ENCODE measurements at places on chromosomes 6 and 20.
A peak's percentile ranks its signal among the peaks of the same experiment; 100 is the strongest.

- no peak for DNase-seq
Measured at GRCh38 chr6:2958776-2959175, 12.6 kb downstream of the SERPINB6 start.

GRCh38 chr6:43426928-43427405, 374 bp upstream of the ABCC10 start:
- DNase-seq = no peak

DNA sequence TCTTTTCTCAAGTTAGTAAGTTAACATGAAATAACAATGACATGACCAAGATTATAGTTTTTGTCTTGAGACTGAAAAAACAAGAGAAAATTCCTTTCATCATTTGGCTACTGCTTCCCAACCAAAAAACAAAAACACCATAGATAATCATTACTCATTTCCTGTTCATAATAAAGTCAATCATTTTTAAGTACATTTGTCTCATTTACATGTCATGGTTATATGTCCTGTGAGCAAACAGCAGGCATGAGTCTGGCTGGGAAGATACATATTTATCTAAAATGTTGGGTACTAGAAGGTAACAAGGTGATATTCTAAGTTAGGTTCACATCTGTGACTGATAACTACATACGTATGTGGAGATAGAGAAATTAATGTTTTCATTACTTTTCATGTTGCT, 180.5 kb downstream of the ISM1 start:
- DNase-seq = no peak

DNA sequence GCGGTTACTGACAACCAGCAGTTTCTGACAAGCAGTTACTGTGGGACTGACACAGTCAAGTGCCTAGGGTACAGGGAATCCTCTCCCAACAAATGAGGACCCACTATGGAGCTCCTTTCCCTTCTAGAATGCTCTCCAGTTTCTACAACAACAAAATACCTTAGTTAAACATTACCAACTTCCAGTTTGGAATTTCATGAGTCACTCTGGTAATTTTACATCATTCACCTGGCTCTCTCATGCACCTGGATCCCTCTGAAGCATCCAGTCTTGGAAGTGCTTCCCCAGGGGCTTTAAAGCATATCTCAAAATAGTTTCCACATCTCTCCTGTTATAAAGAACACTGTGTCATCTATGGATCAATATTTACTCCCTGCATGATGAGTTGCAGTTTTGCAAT, 286.7 kb upstream of the SPTLC3 start:
- no peak for DNase-seq

GRCh38 chr6:7881765-7882500, 28.7 kb downstream of the TXNDC5 start:
- DNase-seq = no peak

DNA sequence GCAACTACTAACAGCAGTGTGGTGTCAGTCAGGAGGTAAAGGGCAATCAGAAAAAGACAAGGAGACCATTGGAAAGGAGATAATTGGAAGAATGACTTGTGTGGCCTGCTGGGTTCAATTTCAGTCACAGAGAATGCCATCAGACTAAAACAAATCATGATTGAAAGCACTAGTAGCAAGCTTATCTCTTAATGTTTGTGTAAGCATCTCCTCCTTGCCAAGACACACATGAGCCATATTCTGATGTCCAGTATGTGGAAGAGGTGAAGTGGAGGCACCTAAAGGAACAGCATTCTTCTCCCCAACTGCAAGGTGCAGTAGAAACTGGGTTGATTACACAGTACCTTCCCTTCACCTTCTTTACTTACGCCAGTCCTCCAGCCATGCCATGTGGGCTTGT, 287.5 kb downstream of the ZFAND3 start:
- DNase-seq = no peak

- DNase-seq = peak; percentile 47
Measured at GRCh38 chr20:62953839-62954703, 1.6 kb downstream of the SLC17A9 start.

DNA sequence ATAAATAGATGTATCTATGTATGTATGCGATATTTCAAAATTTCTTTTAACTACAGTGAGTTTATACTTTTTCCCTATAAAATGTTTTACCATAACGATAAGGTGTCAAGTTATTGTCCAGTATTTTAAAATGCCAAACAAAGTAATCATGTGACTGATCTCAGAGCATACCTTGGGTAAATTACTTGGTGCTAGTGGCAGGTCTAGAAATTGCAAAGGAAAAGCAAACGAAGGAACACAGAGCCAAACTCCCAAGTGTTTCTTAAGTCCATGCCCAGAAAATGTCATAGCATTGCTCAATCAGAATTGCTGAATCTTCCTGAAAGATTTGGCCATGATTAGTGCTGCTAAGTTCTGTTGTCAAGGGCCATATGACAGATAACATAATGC, 77.5 kb downstream of the CAP2 start:
- DNase-seq = peak; percentile 62

- DNase-seq = peak; percentile 92
Measured at GRCh38 chr6:16688984-16689636, 72.2 kb downstream of the ATXN1 start.

DNA sequence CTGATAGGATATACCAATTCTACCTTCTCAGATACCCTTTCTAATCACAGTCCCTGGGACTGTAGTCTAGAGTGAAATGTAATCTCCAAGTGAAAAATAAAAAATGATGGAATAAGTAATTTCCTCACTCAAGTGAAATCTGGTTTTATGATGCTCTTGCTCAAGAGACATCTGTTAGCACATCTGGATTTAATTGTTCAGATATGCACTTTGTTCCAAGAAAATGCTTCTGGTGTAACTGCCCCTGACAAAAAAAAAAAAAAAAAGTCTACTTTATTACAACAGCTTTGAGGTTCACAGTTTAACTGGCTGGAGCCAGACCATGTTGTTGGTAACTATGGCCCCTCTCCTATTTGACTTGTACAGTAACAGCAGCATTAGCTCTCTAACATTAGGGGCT, 251.8 kb downstream of the BTBD9 start:
- peak; percentile 92 for DNase-seq

GRCh38 chr20:32977281-32978008, 26.8 kb downstream of the SUN5 start:
- DNase-seq = no peak

GRCh38 chr20:40982415-40983145, 46.0 kb upstream of the TOP1 start:
- DNase-seq = no peak

- DNase-seq = no peak
Measured at GRCh38 chr6:15403094-15403755, 157.4 kb downstream of the JARID2 start.

DNA sequence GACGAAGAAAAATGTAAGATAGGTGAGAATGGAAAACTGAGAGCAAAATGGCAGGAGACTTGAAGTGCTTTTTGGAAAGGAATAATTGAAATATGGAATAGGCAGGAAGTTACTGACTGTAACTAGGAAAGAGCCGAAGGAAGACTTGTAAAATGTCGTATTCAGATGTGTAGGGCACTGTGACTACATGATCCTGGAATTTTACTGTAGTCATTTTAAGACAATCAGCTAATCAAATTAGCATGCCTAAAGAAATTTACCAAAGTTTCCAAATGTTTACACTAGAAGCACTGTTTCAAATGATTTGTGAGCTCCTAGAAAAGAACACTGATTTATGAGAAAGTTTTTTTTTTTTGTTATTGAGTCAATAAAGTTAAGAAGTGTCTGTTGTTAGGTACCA, 21.2 kb upstream of the ADIG start:
- peak; percentile 22 for DNase-seq

DNA sequence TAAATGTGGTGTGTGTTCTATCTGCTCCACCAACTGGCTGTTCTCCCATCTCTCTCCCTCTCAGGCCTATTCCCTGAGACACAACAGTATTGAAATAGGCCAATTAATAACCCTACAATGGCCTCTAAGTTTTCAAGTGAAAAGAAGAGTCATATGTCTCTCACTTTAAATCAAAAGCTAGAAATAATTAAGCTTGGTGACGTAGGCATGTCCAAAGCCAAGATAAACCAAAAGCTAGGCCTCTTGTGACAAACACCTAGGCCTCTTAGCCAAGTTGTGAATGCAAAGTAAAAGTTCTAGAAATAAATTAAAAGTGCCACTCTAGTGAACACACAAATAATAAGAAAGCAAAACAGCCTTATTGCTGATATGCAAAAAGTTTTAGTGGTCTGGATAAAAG, 29.9 kb downstream of the MTCL3 start:
- DNase-seq = no peak

DNA sequence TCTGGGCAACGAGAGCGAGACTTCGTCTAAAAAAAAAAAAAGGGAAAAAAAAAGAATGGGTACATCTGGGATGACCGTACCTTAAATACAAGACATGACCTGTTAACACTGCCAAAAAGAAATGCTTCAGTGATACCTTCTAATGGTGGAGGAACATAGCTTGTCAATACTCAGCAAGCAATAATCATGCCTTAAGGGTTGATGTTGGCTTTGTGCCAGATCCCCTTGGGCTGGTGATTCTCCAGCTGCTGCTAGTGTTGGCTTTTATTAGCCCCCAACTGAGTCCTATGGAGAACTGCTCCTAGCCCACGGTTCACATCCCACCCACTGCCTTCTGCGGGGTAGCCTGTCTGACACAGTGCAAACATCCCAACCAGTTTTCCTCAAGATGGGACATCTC, 134.9 kb downstream of the PLCB1 start:
- DNase-seq = no peak

DNA sequence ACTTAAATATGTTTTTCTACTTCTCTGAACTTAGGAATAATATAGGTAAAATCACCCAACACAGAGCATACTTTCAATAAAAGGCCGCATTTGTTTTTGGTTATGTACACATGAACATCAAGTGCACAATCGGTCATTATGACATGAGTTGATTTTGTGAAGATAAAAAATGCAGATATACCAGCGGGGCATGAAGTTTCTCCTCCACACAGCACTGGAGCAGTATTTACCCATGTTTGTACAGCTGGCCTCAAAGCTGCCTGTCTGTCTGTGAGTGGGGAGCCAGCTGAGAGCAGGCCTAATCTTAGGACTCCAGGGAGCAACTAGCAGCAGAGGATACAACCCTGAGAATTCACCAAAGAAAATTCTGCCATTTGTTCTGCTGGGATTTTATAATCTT, 206.5 kb downstream of the TPBG start:
- DNase-seq = no peak

DNA sequence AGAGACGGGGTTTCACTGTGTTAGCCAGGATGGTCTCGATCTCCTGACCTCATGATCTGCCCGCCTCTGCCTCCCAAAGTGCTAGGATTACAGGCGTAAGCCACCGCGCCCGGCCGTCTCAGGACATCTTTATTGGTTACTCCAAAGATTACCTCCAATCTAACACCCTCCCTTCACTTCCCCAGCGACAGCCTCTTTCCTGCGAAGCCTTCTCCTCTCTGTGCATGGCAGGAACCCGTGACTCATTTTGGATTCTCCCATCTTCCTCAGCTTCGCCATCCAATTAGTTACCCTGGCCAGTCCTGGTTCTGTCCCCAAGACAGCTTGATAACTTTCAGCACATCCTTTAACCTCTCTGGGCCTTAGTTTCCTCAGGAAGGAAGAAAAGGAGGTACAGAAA, 51.3 kb upstream of the TOX2 start:
- DNase-seq = no peak

- DNase-seq = no peak
Measured at GRCh38 chr6:30135757-30136156, at the start of gene TRIM40. Gene TRIM40, plus strand, starts transcription at chr6:30136140. Its CDS starts 897 bp downstream, at chr6:30137037.

GRCh38 chr6:42315991-42316970, 98.6 kb upstream of the MRPS10 start:
- DNase-seq = peak; percentile 97

- DNase-seq = peak; percentile 71
Measured at GRCh38 chr6:6332811-6333244, 12.4 kb upstream of the F13A1 start.

DNA sequence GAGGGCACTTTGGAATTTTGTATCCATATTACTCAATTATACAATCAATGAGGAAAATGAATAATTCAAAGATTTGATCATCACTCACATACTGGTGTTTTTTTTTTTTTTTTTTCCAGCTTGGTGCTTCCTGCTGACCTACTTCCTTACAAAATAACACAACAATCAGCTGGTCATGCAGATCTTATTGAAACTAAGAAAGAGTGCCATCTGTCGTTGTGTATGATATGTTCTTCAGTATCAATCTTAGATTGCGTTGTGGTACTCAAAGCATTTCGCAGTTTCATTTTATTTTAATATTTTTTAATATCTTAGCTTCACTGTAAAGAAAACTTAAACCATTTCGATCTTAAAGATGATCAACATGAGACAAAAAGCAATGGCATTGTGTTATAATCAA, 155.6 kb downstream of the OGFRL1 start:
- DNase-seq = no peak

DNA sequence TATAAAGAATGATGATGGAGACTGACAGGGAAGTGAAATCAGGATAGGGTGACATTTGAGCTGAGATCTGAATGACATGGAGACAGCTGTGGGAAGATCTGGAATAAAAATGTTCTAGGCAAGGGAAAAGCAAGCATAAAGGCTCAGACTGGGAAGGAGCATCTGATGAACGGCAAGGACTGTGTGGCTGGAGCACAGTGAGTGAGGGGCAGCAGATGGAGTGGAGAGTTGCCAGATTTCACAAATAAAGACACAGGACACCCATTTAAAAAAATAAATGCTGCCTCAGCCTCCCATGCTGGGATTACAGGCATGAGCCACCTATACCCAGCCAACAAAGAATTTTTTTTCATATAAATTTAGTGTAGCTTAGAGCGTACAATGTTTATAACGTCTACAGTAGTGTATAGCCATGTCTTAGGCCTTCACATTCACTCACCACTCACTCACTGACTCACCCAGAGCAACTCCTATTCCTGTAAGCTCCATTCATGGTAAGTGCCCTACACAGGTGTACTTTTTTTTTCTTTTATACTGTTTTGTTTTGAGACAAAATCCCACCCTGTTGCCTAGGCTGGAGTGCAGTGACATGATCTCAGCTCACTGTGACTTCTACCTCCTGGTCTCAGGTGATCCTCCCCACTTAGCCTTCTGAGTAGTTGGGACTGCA, 2.4 kb upstream of the ZBTB24 start:
- no peak for DNase-seq

GRCh38 chr20:44336086-44336485, 757 bp upstream of the R3HDML start:
- no peak for DNase-seq

- DNase-seq = peak; percentile 38
Measured at GRCh38 chr6:34414999-34415858, 10.6 kb downstream of the RPS10 start.

- DNase-seq = no peak
Measured at GRCh38 chr6:168192195-168192900, 113.3 kb upstream of the FRMD1 start.
